Camera-type eye (tissue), 1 donor: ENCODE measurements at places on chromosomes 12 and 14. TPM values are rescaled to one million over a fixed set of nuclear protein-coding genes. Genes with fewer than 3 reads are reported as not detected.

L2HGDH gene
- 13.7 TPM for total RNA-seq

CRADD gene
- total RNA-seq = 71.4 TPM

P2RX2 gene
- total RNA-seq = not detected

KRT8 gene
- 21.5 TPM for total RNA-seq

PDZRN4 gene
- 5.2 TPM for total RNA-seq

CLEC1A gene
- total RNA-seq = 3.7 TPM
